ENCODE measurements at places on chromosomes 6 and 20.
A peak's percentile ranks its signal among the peaks of the same experiment; 100 is the strongest.

- DNase-seq, result no peak
Measured at GRCh38 chr20:63577317-63577894, 3.4 kb upstream of the HELZ2 start.

DNA sequence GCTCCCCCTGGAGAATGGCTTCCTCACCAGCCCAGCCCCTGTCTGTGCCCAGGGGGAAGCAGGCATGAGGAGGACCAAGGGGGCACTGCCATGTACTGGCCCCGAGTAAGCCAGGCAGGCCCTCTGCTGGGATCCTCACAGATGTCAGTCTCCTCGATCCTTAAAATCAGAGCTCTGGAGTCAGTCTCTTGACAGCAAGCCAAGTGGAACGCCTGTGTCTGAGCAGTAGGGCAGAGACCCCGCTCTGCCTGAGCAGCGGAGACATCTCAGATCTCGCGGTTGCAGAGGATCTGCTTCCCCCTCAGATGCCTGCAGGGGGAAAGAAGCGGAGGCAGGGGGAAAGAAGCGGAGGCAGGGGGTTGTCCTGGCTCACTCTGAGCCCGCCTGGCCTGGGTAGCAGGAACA, 92.6 kb downstream of the SNX5 start:
- no peak for DNase-seq

GRCh38 chr6:71489736-71490135, 201.1 kb downstream of the OGFRL1 start:
- DNase-seq, result no peak

DNA sequence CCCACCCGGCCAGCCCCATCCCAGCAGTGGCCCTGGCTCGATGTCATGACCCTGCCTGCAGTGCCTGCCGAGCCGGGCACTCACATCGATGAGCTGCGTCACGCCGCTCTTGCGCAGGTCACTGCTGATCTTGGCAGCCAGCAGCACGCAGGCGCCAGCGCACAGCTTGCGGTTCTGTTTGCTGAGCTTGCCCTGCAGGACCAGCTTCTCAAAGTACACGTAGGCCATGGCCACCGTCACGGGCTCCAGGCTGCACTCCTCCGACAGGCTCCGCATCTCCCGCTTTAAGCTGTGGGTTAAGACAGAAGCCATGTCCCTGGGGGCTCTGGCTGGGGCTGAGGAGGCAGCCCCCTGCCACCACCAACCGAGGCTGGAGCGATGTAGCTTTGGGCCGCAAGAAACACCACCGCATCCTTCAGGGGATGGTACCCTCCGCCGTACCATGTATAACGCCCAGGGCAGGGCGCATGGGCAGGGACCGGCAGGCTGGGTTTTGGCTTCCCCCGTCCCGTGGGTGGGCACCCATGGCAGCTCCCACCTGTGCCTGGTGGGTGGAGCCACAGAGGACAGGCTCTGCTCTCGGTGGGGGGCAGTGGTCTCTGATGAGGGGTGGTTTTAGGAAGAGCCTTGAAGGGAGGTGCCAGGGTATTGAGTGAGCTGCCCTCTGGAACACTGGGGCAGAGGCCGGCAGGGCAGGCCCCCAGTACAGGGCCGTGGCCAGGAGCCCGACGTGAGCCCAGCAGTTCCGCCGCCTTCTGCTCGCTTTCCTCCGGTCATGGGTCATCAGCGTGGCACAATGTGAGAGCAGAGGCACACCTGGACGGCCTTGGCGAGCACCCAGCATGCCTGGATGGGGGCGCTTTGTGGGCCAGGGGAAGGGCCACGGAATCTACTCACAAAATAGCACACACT, 4.5 kb downstream of the RPS21 start:
- DNase-seq, result no peak

DNA sequence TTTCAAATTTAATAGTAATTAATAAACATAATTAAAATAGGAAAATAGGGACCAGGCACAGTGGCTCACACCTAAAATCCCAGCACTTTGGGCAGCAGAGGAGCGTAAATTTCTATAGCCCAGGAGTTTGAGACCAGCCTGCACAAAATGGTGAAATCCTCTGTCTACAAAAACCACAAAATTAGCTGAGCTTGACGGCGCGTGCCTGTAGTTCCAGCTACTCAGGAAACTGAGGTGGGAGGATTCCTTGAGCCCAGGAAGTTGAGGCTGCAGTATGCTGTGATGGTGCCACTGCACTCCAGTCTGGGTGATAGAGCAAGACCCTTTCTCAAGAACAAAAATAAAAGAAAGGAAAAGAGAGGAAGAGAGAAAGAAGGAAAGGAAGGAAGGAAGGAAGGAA, 1387.0 kb upstream of the ADGRB3 start:
- no peak for DNase-seq

- DNase-seq, result no peak
Measured at GRCh38 chr6:132481189-132481588, 31.7 kb downstream of the STX7 start.

- DNase-seq, result no peak
Measured at GRCh38 chr6:156010-156409, 136.3 kb upstream of the DUSP22 start.

DNA sequence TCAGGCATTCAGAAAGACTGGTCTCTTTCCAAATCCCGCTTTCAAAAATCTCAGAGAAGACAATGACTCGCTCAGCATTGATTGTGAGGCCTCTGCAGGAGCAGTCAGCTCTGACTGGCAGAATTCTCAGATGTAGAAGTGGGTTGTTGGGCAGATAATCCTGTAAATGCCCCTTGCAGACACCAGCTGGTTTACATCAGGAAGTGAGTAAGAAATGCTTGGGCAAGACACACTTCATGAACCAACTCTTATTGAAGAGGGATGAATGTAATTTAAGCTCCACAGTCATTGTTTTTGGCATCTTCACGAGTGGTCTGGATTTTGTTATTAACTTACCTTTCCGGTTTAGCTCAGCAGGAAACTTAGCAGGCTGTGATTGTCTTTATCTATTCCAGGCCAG, 166.6 kb downstream of the PLCB4 start:
- DNase-seq, result no peak

DNA sequence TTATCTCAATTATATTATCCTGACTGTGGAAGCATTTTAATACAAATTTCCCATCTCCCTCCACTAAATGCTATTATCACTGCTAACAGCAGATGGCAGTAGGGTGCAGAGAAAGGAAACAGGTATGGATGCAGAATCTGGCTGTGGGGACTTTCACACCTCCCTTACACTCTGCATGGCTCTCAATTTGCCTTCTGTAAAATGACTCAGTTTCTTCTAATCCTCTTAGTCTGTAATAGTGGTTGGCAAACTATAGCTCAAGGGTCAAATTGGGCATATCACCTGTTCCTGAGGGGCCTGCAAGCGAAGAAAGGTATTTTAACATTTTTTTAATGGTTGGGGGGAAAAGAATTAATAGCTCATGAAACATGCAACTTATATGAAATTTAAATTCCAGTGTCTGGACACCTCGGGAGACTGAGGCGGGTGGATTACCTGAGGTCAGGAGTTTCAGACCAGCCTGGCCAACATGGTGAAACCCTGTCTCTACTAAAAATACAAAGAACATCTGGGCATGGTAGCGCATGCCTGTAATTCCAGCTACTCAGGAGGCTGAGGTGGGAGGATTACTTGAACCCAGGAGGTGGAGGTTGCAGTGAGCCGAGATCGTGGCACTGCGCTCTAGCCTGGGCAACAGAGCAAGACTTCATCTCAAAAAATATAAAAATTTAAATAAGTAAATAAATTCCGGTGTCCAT, 83.5 kb downstream of the ZMYND8 start:
- peak; percentile 84 for DNase-seq

- peak; percentile 84 for DNase-seq
Measured at GRCh38 chr6:32973144-32974015, 5.0 kb downstream of the BRD2 start.

- DNase-seq, result no peak
Measured at GRCh38 chr6:157424491-157425020, 43.6 kb downstream of the ZDHHC14 start.

DNA sequence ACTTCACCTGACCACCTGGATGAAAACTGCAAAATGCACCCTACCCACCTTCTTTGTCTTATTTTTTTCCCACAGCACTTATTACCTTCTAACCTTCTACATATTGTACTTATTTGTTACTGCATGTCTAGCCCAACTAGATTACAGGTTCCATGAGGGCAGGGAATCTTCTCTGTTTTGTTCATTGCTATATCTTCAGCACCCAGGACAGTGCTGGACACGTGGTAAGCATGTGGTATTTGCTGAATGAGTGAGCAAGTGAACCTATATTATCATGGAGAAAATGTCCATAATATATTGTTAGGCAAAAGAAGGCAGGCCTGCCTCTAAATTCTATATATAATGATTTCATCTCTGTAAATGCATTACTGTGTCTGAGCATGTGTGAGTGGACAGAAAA, 107.0 kb downstream of the TRERF1 start:
- DNase-seq, result no peak

GRCh38 chr6:818196-818595, 125.3 kb upstream of the EXOC2 start:
- peak; percentile 39 for DNase-seq

GRCh38 chr6:14706378-14706929, 539.4 kb upstream of the JARID2 start:
- DNase-seq, result no peak

GRCh38 chr20:43220612-43221011, 30.9 kb upstream of the PTPRT start:
- no peak for DNase-seq

DNA sequence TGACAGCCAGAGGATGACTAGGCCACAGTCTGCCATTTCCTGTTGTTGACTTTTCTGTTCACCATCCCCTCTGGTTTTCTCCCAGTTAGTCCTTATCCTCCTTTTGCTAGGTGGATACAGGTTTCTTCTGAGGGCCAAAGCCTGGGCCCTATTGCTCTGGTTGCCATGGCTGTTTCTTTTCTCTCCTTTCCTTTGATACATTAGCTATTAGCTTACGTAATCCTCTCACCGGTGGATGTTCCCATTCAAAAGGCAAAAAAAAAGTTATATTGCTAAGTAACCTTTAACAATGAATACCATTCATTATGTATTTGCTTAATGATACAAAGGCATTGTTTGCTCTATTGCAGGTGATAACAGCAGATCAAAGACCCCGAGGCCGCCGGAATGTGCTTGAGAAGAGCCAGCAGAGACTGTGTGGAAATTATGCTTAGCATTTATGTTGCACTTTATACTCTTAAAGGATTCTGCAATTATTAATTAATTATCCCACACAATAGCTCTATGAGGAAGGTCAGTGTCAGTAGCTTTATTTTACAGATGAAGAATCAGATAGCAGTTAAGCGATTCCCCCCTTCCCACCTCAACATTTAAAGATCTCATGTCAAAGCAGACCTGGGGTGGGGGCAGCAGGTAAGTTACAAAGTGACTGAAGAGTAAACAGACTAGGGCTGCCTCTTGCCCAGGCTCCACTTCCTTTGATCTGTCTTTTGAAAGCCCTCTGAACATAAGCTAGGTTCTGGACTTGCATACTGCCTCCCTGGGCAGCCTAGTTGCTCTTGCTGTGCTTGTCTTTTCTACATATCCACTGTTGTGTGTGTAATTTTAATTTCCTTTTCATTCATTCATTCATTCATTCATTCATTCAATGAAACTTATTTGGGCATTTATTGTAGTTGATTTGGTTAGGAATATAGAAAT, 14.5 kb upstream of the TFB1M start:
- DNase-seq, result no peak

DNA sequence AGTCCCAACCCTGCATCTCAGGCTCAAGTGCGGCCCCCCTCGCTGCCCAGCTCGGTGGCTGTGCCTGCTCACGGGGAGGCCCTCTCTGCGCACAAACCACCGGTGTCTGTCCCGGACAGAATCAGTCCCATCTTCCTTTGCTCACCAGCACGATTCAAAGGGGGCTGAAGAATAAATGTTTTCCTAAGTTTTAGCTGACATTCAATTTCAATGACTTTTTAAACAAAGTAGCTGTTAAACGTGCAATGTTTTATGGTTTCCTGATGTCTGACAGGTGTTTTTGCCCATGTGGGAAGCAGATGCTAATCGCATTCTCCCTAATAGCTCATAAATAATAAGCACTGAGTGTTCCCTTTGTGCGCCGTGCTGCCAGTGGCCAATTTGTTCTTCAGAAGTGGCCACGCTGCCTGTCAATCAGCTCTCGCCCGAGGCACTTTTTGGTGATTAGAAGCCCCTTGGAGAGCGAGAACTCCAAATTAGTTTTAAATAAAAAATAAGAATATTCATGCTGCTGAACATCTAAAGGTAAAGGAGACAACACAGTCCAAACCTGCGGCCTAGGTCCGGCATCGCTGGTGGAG, 26.3 kb downstream of the BHLHE23 start:
- peak; percentile 32 for DNase-seq

DNA sequence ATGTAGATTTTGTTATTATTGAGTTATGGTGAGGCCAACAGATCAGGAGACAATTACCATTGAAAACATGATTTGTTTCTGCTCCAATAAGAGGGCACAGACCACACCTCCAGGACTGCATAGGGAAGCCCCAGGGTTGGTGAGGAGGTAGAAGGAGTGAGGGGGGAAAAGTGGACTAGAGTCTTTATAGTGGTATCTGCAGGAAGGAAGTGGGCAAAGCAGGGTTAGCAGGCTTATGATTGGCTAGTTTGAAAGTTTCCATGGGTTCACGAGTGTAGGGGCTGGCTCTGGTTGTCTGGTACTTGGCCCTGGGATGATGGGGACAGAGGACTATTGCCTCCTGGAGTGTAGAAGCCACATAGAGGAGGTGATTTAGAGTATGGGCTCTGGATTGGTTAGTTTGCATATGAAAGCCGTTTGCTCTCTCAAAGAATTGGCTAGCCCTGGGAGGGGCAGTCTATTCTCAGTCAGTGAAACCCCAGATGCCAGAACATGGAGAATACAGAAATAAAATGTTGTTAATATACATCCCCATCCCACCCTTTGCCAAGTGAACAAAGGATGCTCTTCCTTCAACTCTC, 156.6 kb downstream of the KLHL32 start:
- no peak for DNase-seq

DNA sequence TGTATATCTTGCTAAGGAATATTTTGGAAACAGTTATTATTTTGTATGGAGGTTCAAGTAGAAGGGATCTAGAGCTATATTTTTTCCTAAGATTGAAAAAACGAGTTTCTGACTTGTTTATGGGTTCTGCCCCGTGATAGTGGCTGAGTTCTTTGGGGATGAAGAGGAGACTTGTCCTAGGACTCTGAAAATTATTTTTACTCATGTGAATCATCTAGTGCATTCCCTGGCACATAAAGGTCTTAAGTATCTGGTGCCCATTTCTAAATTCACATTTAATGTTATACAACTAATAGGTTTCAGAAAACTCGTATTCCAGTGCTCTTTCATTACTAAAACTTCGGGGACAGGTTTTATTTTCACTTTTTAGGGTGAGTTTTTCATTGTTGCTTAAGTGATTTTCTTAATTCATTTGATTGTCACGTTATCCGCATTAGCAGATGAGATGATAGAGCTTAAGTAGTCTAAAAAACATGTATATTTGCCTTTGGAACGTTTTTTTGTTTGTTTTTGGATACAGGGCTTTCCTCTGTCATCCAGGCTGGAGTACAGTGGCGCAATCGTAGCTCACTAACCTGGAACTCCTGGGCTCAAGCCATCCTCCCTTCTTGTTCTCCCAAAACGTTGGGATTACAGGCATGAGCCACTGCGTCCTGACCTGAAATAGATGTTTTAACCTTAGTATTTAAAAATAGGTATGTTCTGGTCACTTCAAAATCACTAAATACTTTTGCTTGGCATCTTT, 2.1 kb downstream of the NFYA start:
- no peak for DNase-seq

- DNase-seq, result no peak
Measured at GRCh38 chr20:44690781-44691423, 24.3 kb upstream of the CCN5 start.

Measured in NCI-H82 (cell line).